ENCODE measurements at places on chromosomes 3 and 15.

DNA sequence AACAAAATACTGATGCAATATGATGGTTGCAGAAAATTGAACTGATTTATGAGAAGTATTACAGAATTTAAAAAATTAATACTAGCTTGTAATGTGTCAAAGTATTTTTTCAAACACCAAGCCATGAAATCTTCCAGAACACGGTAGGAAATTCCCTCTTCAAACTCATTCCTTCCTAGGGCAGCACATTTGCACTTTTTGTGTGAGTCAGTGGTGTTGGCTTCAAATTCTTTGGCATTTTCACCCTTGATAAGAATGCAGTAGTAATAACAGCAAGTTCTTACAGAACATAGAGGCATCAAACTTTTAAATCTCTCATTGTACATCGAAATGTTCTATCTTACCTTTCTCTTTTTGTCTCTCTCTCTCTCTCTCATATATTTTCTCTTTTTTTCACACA is 191.8 kb downstream of the CGGBP1 start:
- DNase-seq = no peak

- peak; percentile 62 for DNase-seq
Observed at GRCh38 chr15:48373821-48374451, 42.7 kb downstream of the DUT start.

GRCh38 chr15:64991536-64992135 is 1.9 kb upstream of the SPG21 start:
- DNase-seq = no peak

DNA sequence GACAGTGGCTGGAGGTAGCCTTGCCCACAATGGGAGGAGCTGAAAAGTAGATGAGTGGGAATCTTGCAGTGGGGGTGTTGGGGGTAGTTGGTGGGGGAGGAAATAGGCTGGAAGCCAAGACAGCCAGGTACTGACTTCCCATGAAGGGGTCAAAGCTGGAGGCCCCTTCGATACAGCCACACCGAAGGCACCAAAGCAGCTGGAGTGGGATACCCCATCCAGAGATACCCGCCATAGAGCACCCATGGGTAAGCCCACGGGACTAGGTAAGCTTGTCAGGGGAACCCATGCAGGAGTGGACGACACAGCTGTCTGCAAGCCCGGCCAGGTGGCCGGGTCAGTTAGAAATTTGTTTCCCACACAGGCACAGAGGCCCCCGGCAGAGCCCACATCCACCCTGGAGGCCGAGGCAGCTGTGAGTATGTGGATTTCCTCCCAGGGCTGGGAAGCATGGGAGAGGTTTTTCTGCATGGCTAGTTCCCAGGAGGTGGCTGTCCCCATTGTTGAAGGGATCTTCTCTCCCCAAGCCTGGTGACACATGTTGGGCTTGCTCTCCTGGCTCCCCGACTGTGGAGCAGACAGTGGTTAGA is 28.6 kb downstream of the PRR23E start:
- no peak for DNase-seq

DNA sequence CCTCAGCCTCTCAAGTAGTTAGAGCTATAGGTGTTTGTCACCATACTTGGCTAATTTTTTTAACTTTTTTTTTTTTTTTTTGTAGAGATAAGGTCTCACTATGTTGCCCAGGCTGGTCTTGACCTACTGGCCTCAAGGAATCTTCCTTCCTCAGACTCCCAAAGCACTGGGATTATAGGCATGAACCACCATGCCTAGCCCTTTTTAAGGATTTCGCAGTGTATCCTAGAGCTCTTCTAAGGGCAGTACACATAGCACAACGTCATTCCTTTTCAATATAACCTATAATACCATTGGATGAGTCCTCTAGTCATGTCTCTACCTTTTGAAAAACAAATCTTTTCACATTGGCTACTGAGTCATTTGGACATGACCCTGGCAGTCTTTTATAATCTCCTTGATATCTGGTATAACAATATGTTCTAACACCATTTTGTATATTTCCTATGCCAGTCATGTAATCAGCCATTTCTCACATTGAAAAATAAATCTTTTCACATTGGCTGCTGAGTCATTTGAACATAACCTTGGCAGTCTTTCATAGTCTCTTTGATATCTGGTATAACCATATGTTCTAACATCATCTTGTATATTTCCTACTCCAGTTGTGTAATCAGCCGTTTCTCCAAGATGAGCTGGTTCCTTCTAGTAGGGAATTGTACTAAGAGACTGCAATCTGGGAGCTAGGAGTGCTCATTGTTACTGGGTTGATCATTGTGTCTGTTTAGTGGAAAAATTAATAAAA is 944.7 kb downstream of the MCTP2 start:
- no peak for DNase-seq

DNA sequence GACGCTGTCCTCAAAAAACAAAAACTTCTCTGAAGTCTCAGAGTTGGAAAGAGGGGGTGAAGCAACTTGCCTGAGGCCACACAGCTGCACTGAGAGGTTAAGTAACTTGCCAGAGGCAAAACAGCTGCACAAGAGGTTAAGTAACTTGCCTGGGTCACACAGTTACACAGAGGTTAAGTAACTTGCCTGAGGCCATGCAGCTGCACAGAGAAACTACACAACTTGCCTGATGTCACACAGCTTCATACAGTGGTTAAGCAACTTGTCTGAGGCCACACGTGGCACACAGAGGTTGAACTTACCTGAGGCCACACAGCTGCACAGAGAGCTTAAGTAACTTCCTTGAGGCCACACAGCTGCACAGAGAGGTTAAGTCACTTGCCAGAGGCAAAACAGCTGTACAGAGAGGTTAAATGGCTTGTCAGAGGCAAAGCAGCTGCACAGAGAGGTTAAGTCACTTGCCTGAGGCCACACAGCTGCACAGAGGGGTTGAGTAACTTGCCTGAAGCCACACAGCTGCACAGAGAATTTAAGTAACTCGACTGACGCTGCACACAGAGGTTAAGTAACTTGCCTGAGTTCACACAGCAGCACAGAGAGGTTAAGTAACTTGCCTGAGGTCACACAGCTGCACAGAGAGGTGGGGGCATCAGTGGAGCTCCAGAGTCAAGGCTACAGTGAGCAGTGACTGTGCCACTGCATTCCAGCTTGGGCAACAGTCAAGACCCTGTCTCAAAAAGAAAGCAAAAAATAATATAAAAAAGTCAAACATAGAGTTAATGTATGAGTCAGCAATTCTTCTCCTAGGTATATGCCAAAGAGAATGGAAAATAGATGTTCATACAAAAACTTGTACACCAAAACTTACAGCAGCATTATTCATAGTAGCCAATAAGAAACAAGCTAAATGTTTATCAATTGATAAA is 12.0 kb upstream of the ACAD9 start:
- DNase-seq = no peak

DNA sequence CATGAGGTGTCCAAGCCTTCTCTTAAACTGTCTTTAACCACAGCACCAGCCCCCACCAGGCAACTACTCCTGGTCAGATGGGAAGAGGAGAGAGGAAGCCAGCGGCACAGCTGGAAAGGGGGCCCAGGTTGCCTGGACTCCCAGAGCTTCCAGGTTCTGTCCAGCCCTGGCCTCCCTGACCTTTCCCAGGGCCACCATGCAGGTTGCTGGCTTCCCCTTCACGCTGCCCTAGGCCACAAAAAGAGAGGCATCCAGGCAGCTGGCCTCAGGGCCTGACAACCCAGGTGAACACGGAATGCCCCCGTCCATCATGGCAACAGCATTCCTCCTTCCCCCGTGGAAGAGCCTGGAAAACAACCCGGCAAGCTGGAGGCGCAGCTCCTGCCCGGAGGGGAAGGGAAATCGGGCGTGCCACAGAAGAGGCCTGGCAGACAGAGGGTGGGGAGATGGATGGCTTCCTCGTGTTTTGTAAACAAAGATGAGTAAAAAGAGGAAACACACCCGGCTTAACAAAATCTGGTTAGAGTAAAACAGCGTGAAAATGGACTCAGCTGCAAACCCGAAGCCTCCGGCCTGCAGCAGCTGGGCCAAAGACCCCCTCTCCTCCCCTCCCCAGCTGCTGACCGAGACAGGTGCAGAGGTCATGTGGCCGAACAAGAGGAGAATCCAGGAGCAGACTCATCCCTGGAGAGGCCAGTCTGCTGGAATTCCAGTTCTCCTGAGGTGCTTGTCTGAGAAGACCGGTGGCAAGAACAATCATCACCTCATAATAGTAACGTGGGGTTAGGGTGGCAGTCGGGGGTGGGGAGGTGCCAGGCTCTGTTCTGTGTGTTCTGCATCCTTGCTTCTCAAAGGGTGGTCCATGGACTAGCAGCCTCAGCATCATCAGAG is 15.5 kb downstream of the BMF start:
- DNase-seq = no peak

All from RCC 7860 (cell line).